HT1080 (cell line): ENCODE measurements at places on chromosomes 16 and 17.

DNA sequence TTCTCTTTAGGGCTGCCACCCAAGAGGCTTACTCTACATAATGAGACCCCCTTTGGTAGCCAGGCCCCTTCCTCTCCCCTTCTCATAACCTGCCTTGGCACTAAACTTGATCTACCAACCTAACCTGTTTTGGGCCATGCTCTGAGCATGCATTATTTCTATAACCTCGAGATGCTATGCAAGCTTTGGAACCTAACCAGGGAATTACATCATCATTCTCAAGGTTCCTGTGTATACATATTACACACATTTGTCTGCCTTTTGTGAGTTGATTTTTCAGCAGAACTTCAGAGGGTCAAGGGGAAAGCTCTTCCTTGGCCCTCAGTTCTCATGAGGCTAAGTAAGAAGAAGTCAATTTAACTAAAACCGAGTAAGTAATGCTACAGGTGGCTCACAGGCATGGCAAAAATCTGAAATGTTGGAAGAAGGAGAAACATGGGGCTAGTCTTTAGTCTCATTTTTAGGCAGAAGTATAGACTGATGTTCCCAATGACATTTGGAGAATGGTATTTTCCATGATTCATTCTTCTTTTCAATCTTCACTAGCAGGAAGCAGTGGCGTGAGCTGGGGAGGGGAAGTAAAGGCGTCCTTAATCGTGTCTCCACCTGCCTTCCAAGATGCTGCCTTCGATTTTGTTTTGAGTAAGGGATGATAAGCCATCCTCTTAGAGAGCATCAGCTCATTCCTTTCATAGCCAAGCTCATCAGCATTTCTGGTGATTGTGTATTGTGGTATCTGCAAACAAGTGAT, 308.4 kb downstream of the ABCC12 start:
- DNase-seq = no peak

DNA sequence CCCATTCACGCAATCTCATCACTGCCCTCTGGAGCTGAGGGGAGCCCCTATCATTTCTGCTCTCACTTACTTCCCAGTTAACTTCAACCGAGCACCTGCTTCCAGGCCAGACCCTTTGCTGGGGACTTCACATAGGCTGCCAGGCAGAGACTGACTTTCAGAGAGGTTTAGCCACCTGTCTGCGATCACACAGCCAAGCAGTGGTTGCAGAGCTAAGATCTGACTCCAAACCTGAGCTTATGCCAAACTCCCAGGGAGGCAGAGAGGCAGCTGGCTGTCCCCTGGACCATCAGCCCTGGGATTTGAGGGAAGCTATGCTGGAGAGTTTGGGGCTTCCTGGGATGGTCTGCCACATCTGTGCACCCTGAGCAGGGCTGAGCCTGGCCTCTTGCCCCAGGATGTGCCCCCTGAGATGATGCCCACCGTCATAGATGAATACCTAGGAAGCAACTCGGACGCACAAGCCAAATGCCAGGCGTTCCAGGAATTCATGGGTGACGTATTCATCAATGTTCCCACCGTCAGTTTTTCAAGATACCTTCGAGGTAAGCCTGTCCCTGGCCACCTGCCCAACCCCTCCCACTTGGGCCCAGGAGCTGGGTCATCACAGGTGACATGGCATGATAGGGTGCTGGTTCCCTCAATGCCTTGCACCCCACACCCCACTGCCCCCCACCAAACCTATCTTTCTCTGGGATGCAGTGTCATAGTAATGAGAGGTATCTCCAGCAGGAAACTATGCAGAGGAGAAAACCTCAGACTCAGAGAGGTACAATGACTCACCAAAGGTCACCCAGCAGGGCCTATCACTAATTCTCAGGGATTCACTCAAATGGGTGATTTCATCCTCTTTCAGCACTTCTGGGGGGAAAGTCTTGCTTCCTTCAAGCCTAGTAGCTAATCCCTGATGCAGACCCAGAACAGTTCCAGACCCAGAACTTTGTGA, 10.0 kb downstream of the CES3 start:
- peak; percentile 76 for DNase-seq

DNA sequence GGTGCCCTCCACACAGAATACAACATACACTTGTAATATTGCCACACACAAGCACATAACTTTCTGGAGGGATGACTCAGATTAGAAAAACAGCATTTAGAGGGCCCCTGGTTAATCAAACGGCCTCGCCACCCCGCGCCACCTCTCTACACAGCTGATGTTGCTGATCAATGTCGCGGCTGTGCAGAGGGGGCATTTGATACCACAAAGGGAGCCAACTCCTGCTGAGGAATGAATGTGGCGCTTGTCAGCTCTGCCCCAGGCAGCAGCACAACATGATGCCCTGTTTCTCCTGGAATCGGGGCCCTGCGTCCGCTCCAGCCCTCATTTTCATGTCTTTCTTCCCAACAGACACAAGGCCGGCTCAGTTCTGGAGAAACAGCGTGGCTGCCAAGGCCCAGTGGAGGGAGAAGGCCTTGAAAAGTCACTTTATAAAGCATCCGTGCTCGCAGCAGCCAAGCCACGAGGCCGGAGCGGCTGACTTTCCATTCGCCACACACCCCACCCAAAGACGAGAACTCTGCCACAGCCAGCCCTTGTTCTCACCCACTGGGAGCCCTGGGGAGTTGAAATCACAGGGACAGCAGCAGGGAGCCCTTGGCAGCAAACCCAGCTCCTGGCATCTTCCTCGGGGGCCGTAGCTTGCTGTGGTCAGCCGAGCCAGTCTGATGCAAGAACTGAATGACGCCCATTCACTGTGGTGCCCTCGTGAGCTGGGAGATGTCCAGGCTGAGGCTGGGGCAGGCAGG, 65.6 kb downstream of the XYLT1 start:
- DNase-seq = peak; percentile 37

DNA sequence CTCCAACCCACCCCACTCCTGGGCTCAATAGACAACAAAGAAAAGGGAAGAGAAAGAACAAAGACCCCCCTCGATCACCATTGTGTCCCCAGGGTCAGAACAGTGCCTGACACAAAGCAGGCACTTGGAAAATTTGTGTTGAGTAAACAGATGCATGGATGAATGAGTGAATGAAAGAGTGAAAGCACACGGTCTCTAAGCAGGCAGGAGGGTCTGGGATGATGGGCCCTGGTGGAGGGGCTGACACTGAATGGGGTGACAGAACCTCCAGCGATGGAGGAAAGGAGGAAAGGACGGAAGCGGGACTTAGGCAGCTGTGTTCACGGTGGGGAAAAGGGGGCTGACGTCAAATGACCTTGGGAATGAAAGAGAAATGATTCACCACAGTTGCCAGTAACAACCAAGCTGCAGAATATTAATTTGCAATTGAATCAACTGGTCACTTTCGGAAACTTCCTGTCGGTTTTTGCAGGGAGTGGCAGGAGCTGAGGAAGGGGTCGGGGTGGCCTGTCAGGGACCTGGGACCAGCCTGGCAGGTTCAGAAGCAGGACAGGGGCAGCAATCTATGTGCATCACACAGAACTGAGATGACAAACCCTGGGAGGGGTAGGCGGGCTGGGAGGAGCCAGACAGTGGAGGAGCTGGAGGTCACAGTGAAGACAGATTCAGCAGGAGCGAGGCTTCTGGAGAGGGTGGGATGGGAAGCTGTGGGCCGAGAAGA, 6.7 kb upstream of the GAST start:
- DNase-seq = peak; percentile 68

DNA sequence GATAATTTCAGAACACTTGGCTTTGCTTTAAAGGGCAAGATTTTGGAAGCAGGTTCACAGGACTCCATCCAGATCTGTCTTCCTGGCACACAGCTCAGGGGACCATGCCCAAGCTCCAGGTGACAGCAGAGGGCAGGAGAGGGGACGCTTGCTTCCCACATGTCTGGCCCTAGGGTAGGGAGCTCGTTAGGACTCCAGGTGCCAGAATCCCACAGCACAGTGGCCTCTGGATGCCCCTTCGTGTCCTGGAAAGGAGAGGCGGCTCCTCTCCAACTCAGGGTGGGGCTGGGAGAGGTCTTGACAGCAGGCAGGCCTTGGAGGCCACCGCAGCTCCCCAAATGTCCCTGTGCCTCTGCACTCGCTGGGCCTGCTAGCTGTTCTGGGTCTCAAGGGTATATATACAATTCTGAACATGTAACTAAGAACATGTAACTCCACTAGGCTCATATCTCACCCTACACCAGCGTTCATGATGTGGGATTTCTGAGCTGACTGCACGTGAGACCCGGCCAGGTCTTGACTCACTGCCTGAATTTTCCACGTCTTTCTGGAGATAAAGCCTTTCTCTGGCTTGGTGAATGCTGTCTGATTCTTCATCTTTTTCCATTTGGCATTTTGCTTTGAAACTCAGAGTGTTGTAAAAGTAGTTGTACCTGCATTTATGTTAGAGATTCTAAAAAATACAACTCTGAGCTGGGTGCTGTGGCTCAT, 52.8 kb downstream of the MARCHF10 start:
- DNase-seq = no peak

- DNase-seq = no peak
Measured at GRCh38 chr17:80466188-80466705, 10.2 kb downstream of the NPTX1 start.

DNA sequence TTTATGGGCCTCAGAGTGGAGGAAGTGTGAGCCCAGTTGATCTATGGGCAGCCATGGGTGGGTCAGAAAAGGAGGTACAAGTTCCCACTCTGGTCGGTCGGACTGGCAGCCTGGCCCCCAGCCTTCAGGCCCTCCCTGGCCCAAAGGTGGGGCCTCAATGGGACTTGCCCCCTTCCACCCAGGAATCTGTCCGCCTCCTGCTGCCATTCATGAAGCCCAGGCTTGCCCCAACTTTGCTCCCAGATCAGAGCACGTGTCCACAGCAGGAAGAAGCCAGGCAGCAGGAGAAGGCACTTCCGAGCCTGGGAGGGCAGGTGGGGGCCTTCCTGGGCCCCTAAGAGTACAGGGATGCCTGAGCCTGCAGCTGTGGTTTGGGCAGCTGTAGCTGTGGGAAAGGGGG, 3.0 kb upstream of the CMTM3 start:
- no peak for DNase-seq

GRCh38 chr17:32854832-32855389, 22.0 kb downstream of the MYO1D start:
- DNase-seq = no peak

GRCh38 chr17:1137465-1137894, 42.3 kb downstream of the ABR start:
- peak; percentile 29 for DNase-seq

DNA sequence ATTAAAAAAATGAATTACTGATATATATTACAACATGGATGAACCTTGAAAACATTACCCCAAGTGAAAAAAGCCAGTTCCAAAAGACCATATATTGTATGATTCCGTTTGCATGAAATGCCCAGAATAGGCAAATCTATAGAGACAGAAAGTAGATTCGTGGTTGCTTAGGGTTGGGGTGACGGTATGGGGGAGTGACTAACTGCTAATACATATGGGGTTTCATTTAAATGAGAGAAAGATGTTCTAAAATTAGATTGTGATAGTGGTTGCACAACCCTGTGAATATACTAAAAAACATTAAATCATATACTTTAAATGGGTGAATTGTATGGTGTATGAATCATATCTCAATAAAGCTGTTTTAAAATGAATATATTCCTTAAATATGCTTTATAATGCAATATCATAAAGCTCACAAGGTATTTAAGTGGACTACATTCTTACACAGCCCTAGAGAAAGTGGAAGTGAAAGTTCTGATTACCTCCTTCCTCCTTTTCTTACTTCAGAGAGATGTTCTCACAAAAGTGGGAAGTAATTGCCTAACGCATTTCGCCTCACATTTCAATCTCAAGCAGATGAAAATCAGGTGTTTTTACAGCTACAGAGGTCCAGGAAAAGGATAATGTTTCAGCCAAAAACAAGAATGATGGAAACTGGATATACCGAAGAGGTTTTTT, 142.7 kb upstream of the GNAO1 start:
- DNase-seq = no peak
